ENCODE measurements at places on chromosomes 13 and 19.

DNA sequence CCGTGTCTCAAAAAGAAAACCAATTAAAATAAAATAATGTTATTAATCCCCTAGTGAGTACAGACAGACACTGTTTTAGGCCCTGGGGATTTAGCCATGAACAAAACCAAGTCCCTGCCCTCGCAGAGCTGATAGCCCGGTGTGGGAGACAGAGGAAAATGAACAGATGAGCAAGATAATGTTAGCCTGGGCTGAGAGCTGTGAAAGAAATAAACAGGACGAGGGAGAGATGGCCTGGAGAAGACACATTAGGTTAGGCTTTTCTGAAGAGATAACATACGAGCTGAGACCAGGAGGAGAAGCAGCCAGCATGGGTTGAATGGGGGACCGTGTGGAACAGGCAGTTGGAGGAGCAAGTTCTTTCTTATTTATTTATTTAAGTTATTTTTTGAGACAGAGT is 9.0 kb downstream of the RELB start:
- DNase-seq: no peak

GRCh38 chr19:46155237-46155636 is 7.2 kb downstream of the IGFL2 start:
- DNase-seq: no peak

DNA sequence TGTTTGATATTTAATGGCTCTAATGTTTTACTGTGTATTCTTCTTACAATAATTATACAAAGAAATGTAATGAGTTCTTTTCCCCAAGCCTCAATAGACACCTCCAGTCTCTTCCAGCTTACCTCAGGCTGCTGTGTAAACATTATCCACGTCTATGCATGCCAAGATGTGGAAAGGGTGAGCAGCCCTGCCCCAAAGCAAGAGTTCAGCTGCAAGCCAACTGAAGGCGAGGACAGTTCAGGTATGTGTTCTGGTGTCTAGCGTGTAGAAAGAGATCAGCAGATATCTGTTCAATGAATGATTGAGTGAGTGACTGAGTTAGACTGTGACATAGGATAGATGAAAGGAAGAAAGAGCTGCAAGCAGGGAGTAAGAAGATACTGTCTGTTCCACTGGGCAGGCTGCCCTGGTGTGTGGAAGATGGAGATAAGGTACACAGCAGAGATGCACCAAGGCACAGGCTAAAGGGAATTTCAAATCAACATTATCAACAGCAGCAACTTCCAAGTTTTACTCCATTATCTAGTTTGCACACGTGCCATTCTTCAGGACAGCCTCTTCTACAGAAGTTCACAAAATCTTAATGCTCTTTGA is 66.0 kb downstream of the LATS2 start:
- no peak for DNase-seq

GRCh38 chr13:92355213-92355612 is 871.4 kb upstream of the GPC6 start:
- no peak for DNase-seq

DNA sequence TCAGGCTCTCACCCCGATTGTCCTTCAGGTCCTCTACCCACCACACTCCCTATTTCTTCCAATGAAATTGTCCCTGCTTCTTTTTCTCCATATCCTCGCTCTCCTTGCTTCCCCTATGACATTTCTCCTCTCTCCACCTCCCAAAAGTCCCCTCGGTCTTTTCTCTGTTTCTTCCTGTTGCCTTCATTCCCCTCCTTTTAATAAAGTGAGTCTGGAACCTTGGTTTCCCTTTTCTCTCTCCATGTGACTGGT is 676 bp upstream of the ZNF574 start:
- DNase-seq: no peak

DNA sequence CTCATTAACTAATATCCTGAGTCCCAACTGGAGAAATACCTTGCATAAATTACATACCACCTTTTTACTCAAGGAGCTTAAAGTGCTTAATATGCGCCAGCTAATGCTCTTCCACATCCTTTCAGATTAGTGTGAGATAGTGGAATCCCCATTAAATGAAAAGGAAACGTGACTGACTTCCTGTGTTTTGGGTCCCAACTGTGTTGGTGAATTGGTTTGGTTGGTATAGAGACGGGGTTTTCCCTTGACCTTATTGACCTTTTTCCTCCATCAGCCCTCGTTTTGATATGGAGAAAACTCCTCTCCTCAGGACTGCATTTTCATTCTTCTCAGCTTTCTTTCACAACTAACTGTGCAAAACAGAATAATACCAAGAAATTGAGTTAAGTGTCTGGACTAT is 163.5 kb downstream of the PAN3 start:
- DNase-seq: no peak

GRCh38 chr13:79128158-79128557 is 277.9 kb downstream of the RBM26 start:
- DNase-seq: peak; percentile 51

- peak; percentile 40 for DNase-seq
Observed at GRCh38 chr13:102878481-102878880, 32.6 kb downstream of the ERCC5 start.

- DNase-seq: no peak
Observed at GRCh38 chr13:50140581-50141374, 125.5 kb downstream of the KCNRG start.

DNA sequence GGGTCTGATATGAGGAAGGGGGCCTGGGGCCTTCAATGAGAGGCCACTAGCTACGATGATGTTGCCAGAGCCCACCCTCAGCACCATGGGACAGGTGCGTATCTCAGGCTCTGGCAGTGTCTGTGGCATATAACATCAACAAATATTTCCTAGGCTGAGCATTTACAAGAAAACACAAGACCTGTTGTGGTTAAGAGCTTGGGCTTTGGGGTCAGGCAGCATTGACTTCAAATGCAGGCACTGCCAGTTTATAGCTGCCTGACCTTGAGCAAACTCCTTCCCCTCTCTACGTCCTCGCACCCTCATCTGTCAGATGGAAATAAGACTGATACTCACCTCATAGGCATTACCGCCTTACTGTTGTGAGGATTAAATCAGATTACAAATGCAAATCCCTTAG is 156.0 kb downstream of the KATNAL1 start:
- DNase-seq: no peak

DNA sequence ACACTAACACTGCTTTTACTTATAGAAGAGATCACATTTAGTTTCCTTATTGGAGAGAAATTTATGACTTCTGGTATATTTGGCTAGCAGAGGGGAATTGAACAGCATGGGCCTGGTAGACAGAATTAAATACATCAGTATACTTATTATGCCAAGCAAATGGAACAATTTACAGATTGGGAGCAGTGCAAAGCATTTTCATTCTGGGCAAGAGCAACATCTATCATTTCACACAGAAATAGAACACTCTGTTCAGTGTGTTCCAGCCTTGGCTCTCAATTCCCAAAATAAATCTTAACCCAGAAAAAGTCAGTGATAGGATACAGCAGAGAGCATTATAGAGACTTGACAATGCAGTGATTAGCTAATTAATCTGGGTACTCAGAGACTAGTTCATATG is 604.0 kb upstream of the SLITRK6 start:
- DNase-seq: no peak

DNA sequence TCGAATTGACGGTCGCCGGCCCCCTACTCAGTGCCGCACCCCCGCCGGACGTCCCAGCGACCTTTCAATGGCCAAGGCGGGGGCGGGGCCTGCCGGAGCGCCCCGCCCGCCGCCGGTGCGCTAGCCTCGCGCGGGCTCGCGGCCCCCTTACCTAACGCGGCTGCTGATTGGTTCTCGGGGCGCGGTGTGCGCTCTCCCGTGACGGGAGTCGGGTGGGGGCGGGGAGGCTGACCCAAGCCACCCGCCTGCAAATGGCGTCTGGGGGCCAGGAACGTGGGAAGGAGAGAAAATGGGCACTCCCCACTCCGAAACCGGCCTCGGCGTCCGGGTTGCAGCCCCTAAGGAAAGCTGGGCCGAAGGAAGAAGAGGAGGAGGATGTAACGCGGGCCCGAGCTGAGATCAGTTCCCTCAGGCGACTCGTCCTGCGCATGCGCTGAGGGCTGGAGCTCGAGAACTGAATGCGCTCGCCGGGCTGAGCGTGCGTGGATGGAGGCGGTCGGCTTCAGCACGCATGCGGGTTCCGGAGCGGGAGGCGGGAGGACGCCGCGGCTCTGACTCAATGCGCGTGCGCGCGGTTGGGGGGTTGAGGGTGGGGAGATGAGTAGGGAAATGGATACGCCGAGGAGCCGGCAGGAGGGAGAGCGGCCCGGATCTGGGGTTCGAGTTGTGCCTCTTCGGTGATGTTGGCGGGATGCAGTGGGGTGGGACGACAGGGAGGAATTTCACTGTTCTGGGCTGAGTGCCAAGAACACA is at the start of gene SMG9:
Gene SMG9, minus strand, starts transcription at position 460 of the 753 bp plus-strand sequence. CDS start 4,221 bp downstream, outside the sequence.
- peak; percentile 97 for DNase-seq

DNA sequence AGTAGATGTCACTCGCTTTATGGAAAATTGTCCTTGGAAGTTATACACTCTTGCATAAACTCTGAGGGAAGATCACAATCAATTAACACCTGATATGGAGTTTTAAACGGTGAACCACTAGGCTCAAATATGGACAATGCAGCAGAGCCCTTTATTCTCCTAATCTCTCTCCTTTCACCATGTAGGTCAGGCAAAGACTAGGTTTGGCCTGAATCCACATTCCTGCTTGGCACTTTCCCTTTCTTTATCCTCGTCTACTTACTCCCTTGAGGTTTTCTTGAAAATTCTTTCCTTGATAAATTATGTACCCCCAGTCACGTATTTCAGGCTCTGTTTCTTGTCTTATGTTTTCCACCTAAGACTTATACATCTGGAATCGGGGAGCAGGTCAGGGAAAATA is 751.7 kb downstream of the DACH1 start:
- no peak for DNase-seq

- DNase-seq: peak; percentile 92
Observed at GRCh38 chr19:58330458-58330857, 3.7 kb downstream of the ZSCAN22 start.

DNA sequence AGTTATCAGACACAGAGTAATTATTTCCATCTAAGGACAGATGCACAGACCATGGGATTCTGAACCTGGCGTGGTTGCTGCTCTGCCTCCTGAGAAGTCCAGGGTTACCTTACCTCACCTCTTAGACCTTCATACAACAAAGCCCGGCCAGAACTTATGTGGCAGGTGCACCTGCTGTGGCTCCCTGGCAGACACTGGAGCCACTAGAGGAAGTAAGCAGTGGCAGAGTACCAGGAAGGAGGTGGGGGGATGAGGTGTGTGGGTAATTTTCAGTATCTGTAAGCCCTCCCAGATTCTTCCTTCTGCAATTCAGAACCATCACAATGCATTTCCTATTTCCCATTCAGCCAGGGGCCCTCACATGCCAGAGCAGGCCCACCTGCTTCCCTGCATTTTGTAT is 106.1 kb upstream of the DOCK9 start:
- no peak for DNase-seq

DNA sequence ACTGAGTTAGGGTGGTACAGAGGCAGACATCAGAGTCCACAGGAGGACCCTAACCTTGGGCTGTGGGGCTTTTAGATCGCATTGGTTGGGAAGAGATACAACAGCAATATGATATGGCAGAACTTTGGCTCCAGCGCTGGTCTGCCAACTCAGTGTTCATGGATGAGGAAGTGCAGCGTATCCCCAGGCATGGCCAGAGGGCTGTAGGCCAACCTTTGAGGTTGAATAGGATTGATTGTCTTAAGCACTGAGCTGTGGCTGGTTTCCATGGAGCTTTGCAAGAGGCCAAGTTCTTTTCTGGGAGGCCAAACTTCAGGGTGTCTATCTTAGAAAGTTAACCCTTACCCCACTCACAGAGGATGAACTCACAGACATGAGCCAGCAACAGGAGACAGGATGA is 144.1 kb upstream of the TMTC4 start:
- DNase-seq: no peak

DNA sequence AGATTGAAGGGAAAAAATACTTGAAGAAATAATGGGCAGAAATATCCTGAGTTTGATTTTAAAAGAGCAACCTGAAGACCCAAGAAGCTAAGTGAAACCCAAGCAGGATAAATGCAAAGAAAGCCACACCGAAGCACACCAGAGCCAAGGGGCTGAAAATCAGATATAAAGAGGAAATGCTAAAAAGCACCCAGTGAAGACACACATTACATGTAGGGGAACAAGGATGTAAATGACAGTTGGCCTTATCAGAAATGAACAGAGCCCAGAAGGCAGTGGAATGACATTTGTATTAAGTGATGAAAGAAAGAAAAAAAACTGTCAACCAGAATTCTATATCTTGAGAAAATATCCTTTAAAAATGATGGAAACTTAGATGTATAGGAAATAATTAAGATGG is 139.1 kb downstream of the SLC7A1 start:
- no peak for DNase-seq

DNA sequence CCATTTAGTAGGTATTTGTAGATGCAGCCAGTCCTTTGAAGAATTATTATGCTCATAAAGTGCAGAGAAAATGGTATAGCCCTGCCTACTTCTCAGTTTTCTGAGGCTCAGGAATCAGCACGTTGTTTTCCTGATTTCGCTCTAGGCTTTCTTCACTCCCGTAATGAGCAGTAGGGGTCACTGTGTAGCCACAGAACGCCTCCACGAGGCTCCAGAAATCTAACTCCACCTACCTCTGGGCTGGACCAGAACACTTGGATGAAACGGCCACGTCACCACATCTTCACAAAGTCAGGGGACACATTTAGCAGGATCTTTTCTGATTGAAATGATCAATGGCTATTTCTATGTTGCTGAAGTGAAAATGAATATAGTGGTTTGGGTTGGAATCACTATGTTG is 49.8 kb upstream of the GTF3A start:
- peak; percentile 82 for DNase-seq

DNA sequence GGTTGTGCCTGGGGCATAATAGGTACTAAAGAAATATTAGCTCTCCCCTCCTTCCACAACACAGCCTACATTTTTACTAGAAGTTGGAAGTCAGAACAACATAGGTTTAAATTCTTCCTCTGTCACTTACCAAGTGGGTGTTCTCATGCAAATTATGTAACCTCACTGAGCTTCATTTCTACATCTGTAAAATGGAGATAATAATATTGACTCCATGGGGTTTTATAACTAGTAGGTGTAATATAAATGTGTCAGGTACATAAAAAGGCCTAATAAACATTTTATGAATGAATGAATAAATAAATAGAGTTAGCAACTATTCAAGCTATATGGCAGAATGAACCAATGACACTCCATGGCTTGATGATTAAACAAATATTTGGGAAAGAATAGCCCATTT is 27.1 kb upstream of the SERP2 start:
- DNase-seq: no peak

DNA sequence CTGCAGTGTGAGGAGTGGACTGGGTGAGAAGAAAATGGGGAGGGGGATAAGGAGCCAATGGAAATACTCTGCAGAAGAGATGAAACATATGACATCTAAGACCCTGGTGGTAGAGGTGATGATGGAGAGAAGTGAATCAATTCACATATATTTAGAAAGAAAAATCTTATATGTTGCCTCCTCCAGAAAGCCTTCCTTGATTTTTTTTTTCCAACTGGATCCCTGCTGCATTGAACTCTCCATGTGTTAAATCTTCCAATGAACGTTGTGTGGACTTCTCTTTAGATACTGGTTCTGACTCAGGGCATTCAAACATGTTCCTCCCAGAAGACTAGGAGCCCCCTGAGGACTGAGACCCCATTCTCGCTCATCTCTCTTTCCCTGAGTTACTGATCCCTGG is 348.3 kb downstream of the TSHZ3 start:
- no peak for DNase-seq

GRCh38 chr13:27276188-27276587 is 5.6 kb downstream of the RASL11A start:
- no peak for DNase-seq

Measured in LHCN-M2 (cell line).